ENCODE measurements at places on chromosomes 7 and 10.
A peak's percentile ranks its signal among the peaks of the same experiment; 100 is the strongest.

- no peak for DNase-seq
- H3K27ac ChIP-seq, result no peak overlapping the region
- H3K4me1 ChIP-seq, result no peaks in the 10 kb centered on the region
- H3K27me3 ChIP-seq, result no peaks in the 10 kb centered on the region
- no peaks in the 10 kb centered on the region for H3K36me3 ChIP-seq
- H3K4me3 ChIP-seq, result no peak overlapping the region
These were observed 15.2 kb downstream of the SLC13A4 start for GRCh38 chr7:135712796-135713195.

DNA sequence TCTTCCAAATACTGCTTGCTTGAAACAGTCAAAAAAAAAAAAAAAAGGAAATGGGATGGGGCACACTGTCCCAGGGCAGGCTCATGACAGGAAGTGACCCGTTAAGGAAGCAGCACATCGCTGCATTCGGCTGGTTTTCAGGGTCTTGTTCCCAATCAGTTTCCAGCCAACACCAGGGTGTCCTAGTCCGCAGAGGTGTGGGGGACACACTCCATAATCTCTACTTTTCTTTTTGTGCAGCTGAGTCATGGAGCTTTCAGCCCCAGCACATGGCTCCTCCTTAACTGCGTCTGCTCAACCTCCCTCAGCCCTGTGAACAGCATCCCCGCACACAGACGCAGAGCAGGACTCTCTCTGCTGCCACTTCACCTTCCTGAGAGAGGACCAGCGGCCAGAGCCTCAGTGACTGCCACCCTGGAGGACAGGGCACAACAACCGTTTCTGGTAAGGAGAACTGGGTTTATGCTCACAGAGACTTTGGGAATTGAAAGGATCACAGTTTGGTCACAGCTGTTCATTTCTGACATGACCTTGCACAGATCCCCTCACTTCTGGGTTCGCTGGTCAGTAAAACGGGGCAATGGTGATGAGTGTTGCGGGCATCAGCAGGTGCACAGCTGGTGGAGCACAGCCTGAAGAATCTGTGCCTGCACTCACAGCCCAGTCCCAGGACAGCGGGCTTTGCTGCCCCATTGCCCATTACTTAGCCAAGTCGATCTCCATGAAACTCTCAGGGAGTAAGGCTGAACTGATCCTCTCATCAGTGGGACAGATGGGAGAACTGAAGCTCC, at the start of gene GIMAP5:
Gene GIMAP5 (plus strand): TSS at position 154 of the 791 bp plus-strand sequence. CDS start 3,467 bp downstream, outside the sequence.
- peaks cover 40% of the 10 kb centered on the region for H3K36me3 ChIP-seq
- peak within 1 kb of the TSS; percentile 99 for H3K27ac ChIP-seq
- DNase-seq, result peak; percentile 51

DNA sequence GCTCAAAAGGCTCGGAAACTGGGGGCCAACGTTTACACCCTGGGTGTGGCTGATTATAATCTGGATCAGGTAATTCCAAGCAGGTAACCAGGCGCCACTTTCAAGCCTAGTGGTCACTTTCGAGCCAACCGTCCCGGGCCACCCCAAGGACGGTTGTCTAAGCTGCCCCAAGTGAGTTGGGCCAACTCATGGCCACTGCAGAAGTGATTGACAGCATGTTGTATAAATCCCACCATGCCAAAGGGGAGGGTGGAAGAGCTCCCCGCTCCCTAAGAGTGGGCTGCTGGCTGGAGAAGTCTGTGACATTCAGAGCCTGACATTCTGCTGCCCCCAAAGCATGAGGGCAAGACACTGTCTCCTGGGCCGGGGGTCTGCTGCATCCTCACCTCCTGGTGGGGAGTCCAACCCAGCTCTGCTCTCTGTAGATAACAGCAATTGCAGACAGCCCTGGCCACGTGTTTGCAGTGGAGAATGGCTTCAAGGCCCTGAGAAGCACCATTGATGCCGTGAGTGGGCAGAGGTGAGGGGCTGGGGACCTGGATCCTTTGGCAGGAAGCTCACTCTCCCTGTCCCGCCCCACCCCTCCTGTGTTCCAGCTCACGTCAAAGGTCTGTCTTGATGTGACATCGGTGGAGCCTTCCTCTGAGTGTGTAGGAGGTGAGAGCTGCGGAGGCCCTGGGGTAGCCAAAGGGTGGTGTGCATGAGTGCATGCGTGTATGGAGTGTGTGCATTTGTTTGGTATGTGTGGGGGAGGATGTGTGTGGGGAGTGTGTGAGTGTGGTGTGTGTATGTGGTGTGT, 10.8 kb downstream of the ANTXRL start:
- H3K4me1 ChIP-seq, result peaks cover 17% of the 10 kb centered on the region
- DNase-seq, result no peak
- no peaks in the 10 kb centered on the region for H3K36me3 ChIP-seq
- H3K27ac ChIP-seq, result peak overlapping the region; percentile 75
- H3K27me3 ChIP-seq, result peaks cover 1% of the 10 kb centered on the region

GRCh38 chr7:27160145-27160545, 3.7 kb upstream of the HOXA7 start:
- H3K27me3 ChIP-seq, result peaks cover 78% of the 10 kb centered on the region
- H3K36me3 ChIP-seq, result no peaks in the 10 kb centered on the region
- H3K4me3 ChIP-seq, result peak overlapping the region; percentile 37
- H3K27ac ChIP-seq, result no peak overlapping the region
- DNase-seq, result no peak
- peaks cover 9% of the 10 kb centered on the region for H3K4me1 ChIP-seq

DNA sequence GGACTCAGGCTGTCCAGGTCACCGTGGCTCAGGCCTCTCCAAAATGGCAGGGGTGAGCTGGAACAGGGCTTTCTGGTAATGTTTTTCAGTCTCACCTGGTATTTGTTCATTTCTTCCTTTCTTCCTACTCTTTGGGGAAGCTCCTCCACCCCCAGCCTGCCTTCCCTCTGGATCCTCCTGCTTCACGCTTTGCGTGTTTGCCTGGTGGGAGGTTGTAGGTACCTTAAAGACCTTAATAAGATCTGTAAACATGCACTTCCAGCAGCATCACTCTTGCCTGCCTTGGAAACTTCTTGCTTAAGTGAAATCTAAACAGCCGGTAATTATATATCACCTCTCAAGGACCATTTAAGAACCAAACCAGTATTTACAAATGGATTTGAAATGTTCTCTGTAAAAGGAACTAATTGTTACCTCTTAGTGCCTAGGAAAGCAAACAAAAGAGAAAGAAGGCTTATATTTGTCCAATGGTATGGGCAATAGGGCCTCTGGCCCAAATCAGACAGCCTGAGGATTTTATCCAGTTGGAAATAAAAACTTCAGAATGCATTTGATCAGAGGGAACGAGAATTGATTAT, 339.9 kb downstream of the CCSER2 start:
- H3K4me3 ChIP-seq, result no peak overlapping the region
- H3K27me3 ChIP-seq, result peaks cover 3% of the 10 kb centered on the region
- no peak for DNase-seq
- no peaks in the 10 kb centered on the region for H3K36me3 ChIP-seq

DNA sequence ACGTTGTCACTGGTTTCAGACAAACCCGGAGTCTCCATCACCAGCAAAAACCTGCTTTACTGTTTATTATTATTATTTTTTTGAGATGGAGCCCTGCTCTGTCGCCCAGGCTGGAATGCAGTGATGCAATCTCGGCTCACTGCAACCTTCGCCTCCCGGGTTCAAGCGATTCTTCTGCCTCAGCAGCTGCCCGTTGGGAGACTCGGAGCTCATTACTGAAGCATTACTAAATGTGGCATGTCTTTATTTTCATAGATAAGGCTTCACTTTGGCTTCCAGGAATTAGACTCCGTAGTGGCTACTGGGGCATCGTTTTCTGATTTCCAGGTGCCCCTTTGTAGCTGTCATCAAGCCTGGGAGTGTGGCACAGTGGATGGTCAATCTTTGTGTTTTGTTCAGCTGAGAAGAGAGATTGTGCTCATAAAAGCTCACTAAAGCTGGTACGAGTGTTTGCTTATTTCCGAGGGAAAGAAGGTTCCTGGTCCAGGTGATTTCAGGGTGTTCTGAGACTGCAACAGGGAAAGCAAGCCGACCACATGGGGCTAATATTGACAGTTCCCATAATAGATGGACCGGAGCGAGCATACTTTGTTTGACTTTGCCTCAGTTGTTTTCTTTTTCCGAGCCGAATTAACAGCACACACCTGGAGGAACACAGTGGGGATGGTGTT, 163.1 kb downstream of the CAMK1D start:
- no peak for DNase-seq
- no peaks in the 10 kb centered on the region for H3K36me3 ChIP-seq
- H3K4me3 ChIP-seq, result no peak overlapping the region

DNA sequence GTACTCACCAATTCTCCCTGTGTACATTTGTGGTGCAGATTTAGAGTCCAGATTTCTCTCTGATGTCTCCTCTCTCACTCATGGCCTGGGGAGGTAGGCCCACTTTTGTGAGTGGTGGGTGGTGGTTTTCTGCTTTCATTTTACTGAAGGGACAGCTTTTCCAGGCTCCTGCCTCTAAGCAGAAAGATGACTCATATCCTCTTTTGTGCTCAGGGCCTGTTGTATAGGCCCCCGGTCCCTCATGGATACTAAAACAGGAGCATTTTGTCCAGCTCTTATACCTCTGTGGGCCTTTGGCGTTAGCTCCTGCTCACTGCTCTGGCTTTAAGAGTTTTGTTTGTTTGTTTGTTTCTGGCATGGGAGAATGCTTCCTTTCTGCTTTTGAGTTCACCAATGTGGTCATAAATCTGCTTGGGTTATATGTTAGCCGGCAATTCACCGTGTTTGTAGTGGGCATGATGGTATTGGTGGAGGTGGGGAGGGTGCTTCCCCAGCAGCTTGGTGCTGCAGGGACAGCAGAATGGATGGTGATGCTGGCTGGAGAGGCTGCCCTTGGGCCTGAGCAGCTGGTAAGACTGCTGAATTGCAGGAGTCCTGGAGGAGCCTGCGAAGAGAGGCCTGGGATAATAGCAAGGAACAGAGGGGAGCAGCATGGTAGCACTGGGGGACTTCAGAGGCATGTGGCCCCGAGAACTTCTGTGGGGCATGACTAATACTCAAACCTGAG, 468.7 kb downstream of the RPS24 start:
- no peaks in the 10 kb centered on the region for H3K36me3 ChIP-seq
- H3K27me3 ChIP-seq, result peaks cover 14% of the 10 kb centered on the region
- H3K27ac ChIP-seq, result no peak overlapping the region
- no peak overlapping the region for H3K4me3 ChIP-seq

DNA sequence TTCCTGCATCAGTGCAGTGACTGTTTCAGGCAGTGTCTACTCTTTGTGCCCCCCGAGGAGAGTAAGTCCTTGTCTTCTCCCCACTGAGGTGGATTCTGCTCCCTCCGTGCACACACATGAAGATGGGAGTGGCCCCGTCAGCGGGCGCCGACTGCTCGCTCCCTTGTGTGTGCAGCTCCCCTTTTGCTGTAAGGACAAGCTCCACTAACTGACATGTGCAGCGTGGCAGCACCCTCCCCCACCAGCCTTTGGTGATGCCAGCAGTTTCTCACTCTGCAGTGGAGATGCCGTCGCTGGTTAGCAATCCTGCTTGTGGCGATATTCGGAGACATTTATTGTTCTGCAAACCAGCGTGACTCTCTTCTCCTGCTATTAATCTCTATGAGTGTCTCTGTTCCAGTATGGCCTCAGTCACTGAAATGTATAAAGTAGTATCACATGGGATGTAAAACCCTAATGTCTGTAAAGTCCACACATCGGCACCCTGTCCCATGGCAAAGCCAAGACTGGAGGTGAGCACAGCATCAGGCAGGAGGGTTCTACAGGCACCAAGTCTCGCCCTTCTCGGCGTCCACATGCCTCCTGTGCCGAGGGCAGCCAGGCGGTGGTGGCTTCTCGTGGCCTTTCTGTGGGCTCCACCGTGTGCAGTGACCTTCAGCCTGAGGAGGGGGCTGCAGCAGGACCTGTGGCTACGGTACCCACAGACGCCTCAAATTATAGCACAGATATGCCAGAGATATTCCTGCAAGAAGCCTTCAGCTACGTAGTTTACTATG, 202.7 kb downstream of the EBF3 start:
- H3K4me1 ChIP-seq, result peaks cover 13% of the 10 kb centered on the region
- H3K4me3 ChIP-seq, result no peak overlapping the region
- H3K27me3 ChIP-seq, result no peaks in the 10 kb centered on the region
- no peaks in the 10 kb centered on the region for H3K36me3 ChIP-seq
- H3K27ac ChIP-seq, result no peak overlapping the region
